NCI-H69 (cell line): ENCODE measurements at places on chromosomes 2 and 18.

- no peak for DNase-seq
These were observed 24.9 kb downstream of the PTGR3 start for GRCh38 chr18:75183973-75184493.

GRCh38 chr2:220756653-220757052 lies 815.5 kb downstream of the EPHA4 start:
- DNase-seq: peak; percentile 49

- DNase-seq: no peak
These were observed 4.3 kb upstream of the GATA6 start for GRCh38 chr18:22165049-22165602.

GRCh38 chr2:63424329-63425078 lies 163.8 kb downstream of the WDPCP start:
- peak; percentile 39 for DNase-seq

DNA sequence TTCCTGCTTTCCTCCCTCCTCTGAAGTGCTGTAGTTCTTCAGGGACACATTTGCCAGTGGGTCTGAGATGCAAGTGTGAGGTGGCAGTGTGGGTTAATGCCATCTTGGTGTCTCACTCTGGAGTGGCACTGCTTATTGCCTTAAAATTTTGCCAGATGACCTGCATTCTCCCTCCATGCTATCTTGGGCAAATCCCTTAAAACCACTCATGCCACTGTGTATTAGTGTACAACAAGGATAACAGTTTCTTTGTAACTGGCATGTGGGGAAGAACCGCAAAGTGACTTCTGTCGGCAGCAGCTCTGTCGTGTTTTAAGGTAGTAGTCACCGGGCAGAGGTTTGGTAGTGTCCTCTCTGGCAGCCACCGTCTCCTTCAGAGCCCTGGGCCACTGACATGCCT lies 124.2 kb downstream of the NEDD4L start:
- no peak for DNase-seq

GRCh38 chr18:24011123-24011917 lies 3.2 kb upstream of the TTC39C start:
- DNase-seq: peak; percentile 70

DNA sequence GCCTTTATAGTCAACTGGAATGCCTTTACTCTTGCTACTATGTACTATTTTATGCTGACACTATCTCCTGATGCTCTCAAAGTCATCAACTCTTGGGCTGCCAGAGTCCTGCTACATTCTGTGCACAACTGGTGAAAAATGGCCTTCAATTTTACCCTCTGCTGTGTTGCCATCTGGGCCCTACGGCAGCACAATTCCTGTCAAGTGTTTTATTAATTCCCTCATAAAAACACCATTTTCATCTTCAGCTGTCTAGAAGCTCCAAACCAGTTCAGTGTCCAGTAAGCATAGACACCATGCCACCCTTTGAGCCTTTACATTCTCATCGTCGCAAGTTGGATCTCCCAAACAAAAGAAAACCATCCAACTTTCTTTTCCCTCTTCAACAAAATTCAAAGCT lies 26.5 kb downstream of the CALCRL start:
- peak; percentile 71 for DNase-seq

GRCh38 chr2:20454036-20454981 lies 7.4 kb downstream of the RHOB start:
- DNase-seq: no peak

DNA sequence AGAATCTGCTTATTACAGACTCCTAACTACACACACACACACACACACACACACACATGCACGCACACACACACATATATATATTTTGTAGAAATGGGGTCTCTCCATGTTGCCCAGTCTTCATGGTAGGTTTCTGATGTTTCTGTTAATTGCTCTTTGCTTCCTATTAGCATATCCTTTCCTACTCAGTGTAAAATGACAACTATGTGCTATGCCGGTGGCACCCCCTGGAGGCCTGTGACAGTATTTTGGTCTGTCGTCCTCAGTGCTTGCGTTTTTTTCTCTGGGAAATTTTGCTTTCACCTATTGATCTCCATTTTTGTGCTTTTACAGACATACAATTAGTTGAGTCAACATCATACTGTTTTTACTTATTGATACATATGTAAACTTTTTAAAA lies 322.1 kb downstream of the LRRTM1 start:
- DNase-seq: peak; percentile 57

DNA sequence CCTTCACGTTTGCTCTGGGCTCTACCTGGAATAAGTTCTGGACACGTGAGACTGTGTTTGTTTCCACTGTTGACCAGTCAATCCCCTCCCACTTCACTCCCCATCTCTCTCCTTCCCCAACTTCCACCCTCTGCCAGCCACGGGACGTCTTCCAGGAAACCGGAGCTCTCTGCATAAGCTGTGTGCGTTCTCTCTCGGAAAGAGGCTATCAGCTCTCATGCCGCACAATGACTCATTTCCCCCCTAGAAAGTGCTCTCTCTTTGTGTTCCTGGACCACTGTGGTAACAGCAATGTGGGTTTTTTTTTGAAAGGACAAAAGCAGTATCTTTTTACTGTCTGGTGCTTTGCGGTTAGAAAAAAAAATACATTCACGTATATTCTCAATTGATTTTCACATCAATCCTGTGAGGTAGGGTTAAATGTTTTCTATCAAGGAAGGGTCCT lies 10.2 kb downstream of the PROKR1 start:
- no peak for DNase-seq

DNA sequence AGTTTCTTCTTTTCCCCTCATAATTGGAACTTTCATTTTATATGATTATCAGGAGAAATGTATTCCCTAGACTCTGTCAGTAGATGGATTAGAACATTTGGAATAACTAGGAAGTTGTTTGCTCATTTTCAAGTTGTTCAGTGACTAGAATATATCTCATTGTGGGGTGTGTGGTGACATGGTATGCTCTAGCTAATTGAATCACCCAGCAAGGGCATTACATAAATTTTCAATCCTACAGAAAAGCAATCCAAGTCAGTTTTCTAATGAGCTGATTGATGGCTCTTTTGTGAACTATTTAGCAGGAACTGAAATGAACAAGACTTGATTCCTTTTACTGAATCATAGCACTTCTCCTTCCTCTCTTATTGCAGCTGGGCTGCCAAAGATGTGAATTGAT lies 461.4 kb downstream of the TGIF1 start:
- no peak for DNase-seq

- DNase-seq: no peak
These were observed 859.6 kb upstream of the CRIM1 start for GRCh38 chr2:35496022-35496421.

GRCh38 chr2:67532387-67532786 lies 135.3 kb downstream of the ETAA1 start:
- DNase-seq: no peak

- no peak for DNase-seq
These were observed 86.3 kb downstream of the R3HDM1 start for GRCh38 chr2:135617501-135618015.
